HepG2 (cell line): ENCODE measurements at places on chromosomes 2 and 18. TPM values are rescaled to one million over a fixed set of nuclear protein-coding genes. Genes with fewer than 3 reads are reported as not detected.

GRCh38 chr18:31206071-31206470 lies 43.4 kb upstream of the DSC1 start:
- peak; percentile 38 for DNase-seq

- no peak for DNase-seq
Observed at GRCh38 chr2:51919395-51919794, 887.5 kb upstream of the NRXN1 start.

Gene IWS1
- polyA plus RNA-seq, result 25.7 and 28.9 TPM in 2 replicates

DNA sequence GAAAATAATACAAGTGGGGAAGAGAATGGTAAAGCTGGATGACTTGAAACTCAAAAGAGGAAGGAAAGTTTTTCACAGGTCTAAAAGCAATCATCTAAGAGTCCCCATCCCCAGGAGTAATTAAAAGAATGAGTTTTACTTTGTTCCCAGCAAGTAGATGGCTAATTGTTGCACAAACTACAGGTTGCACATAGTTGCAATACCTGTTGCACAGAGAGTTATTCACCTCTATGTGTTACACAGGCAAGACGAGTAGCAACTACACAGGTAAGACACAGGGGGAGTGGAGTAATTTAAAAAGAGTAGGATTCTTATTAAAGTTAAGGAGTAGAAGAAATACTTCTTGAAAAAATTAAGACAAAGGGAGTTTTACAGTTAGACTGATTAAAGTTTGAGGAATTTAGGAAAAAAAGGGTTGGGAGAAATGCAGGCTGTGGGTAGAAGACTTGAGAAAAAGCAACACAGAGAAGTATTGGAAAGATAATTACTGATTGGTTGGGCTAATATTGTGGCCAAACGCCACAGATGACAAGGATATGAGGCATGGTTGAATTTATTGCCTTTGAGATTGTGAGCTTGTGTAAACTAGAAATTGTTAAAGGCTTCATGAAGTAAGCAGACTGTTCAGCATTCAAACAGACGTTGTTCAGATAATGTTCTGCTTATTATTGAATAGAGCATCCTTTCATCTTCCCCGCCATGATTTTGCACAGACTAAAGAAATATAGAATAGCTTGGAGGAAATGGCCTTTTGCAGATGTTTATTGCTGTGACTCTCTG lies 699.3 kb downstream of the NR4A2 start:
- no peak for DNase-seq

GRCh38 chr2:195838002-195838401 lies 181.0 kb downstream of the SLC39A10 start:
- DNase-seq, result no peak

Gene RETSAT
- polyA plus RNA-seq, result 61.0 and 88.0 TPM in 2 replicates

Gene MOGAT1
- polyA plus RNA-seq, result 0.81 and 0.98 TPM in 2 replicates
